HuH-7 (cell line): ENCODE measurements at places on chromosomes 16 and 17.

- DNase-seq = no peak
Measured at GRCh38 chr17:82808921-82809905, 30.6 kb downstream of the ZNF750 start.

GRCh38 chr17:4696437-4696805, 7.5 kb downstream of the PELP1 start:
- DNase-seq = no peak

GRCh38 chr16:49599704-49600103, 226.1 kb downstream of the C16orf78 start:
- DNase-seq = no peak

DNA sequence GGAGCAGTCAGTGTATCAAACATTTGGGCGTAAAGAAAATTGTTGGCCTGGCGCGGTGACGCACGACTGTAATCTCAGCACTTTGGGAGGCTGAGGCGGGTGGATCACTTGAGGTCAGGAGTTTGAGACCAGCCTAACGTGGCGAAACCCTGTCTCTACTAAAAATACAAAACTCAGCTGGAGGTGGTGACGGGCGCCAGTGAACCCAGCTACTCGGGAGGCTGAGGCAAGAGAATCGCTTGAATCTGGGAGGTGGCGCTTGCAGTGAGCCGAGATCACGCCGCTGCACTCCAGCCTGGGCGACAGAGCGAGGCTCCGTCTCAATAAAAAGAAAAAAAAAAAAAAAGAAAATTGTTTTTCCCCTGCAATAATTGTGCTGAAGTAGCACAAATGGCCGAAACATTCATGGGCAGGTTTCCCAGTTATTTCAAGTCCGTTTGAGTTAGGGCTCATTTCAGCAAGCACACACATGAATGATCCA, 1.4 kb downstream of the GCSH start:
- DNase-seq = no peak

GRCh38 chr17:40535924-40536294, 29.4 kb downstream of the CCR7 start:
- no peak for DNase-seq

DNA sequence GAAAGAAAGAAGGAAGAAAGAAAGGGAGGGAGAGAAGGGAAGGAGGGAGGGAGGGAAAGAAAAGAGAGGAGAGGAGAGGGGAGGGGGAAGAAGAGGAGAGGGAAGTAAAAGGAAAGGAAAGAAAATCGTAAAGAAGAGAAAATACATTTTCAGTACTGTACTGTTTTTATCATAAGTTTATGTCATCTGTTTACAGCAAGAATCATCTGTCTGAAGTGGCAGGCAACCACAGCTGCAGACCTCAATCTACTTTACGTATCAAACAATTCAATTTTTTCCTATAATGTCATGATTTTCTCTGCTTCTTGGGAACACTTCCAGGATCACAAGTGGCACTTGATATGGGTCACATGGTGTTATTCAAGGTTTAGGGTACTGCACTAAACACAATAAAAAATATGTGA, 58.3 kb downstream of the USP32 start:
- no peak for DNase-seq

GRCh38 chr17:51287412-51287811, 27.1 kb downstream of the UTP18 start:
- DNase-seq = no peak

DNA sequence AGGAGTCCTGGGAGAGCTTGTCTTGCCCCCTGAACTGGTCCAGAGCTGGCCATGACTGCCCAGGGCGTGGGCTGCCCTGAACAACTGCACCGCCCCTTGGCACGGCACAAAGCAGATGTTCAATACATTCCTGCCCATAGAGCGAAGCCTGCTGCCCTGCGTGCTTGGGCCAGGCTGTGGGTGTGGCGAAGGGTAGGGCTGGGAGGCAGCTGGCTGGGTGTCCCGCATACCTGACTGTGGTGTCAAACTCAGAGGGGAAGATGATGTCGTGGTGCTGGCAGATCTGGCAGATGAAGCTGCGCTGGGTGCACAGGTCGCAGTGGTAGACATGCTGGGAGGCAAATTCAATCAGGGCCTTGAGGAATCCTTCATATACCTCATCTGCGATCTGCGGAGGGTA, 124.2 kb upstream of the SMURF2 start:
- no peak for DNase-seq

- no peak for DNase-seq
Measured at GRCh38 chr16:3058139-3059030, 7.1 kb upstream of the IL32 start.

DNA sequence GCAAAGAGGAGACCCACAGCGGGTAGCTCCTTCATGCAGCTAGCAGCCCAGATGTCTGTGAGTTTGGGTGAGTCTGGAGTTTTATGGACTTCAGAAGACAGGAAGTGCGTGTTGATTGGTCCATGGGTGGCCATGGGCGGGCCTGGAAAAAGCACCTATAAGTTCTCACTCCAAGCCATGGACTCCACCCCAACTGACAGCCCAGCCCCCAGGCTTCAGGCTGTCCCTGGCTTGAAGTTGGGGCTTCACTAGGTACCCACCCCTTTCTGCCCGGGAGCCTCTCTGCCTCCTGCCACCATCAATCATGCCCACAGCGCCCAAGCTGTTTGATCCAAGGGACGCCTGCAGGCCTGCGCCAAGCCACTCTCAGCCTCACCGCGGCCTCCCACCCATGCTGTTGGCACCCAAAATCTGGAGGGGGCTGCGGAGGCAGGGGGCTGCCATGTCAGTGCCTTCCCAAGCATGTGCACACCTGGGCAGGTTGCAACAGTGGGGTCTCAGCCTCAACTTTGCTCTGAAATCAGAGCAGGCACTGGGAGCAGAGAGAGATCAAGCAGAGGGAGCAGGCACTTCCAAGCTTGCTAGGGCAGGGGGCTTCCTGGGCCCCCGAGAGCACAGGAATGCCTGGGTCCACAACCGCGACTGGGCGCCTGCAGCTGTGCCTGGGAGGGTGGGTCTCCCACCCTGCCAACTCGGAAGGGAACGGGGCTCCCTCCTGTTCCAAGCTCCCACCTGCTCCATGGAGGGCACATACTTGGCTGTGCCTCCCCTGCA, 1503.7 kb downstream of the CDH11 start:
- no peak for DNase-seq

DNA sequence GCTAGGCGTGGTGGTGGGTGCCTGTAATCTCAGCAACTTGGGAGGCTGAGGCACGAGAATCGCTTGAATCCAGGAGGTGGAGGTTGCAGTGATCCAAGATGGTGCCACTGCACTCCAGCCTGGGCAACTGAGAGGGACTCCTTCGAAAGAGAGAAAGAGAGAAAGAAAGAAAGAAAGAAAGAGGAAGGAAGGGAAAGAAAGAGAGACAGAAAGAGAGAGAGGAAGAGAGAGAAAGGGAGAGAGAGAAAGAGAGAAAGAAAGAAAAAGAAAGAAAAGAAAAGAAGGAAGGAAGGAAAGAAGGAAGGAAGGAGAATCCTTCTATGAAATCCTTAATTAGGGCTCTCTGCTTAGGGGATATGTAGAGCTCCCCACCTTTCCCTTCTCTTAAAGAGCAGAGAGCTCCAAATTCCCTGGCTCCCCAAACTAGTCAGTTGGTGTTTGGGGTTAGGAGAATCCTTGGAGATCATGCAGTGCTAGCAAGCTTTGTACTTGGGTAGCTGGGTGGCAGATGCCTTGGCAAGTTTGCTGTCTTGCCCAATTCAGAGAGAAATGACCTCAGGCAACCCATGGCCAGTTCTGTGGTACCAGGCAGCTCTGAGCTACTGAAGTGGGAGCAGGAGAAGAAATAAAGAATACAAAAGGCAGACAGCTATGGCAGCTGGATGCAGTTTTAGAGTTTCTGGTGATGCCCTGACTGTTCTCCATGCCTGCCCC, 8.9 kb upstream of the HOXB13 start:
- no peak for DNase-seq

DNA sequence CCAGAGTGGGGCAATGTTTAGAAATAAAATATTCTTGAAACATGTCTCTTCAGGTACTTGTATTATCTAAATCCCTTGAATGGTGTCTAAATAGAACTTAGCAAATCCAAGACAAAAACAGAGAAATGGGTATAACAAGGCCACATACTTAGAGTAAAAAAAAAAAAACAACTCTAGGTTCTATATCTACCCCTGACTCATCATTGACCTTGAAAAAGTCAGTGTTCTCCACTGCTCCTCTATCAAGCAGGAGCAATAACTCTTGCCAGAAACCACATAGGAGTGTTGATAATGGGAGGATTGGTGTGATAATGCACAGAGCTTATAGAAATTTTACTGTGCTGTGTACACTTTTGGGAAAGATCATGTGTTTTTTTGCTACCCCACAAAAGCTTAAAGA, 296.6 kb upstream of the PMFBP1 start:
- no peak for DNase-seq

DNA sequence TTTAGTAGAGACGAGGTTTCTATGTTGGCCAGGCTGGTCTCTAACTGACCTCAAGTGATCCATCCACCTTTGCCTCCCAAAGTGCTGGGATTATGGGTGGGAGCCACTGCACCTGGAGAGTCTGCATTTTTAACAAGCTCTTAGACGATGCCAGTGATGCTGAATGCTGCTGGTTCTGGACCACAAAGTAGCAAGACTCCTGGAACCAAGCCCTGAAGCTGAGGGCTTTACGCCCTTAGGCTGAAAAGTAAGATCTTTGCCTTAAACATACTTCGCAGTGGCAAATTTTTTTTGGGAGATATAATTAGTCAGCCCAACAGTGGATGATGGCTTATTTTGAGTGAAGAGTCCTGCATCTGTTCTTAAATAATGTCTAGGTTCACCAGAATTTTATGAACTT, 14.0 kb downstream of the METTL9 start:
- DNase-seq = no peak

- no peak for DNase-seq
Measured at GRCh38 chr17:41052566-41052965, 2.5 kb downstream of the KRTAP2-2 start.

- DNase-seq = no peak
Measured at GRCh38 chr16:80936410-80936809, 70.3 kb downstream of the CMC2 start.

DNA sequence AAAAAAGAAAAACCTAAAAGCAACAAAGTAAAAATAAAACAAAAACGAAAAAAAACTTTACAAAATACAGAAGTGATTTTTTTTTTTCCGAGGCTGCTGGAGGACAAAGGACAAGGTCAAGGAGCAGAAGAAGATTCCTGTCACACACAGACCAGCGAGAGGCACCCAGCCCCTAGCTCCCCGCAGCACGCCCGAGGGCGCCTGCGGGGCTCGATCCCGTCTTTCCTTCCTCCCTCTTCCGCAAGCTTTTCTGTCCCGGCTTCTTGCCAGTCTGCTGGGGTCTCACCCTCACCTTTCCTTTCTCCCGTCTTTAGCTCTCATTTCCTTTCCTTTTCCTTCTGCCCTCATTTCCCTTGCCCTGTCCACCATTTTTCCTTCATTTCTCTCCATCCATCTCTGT, 66.1 kb upstream of the DNAH17 start:
- DNase-seq = no peak

DNA sequence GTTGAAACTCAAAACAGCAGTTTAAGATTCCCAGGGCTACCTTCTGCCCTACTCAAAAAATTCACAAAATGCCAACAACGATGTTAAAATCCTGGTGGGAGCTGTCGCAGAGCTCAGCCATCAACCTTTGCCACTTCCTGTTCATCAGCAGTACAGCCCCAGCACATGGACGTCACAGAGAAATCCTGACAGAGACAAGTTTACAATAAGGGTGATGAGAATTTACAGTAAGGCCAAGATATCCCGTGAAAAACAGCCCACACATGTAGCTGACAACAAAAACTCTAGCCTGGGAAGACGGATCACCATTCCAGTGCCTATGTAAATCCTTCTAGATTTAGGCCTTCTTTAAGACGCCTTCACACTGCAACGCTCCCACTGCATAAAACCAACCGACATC, 18.8 kb downstream of the USP22 start:
- no peak for DNase-seq

- DNase-seq = peak; percentile 30
Measured at GRCh38 chr17:9644910-9645751, at the start of gene USP43. Gene USP43 (plus strand): TSS chr17:9645517. CDS start chr17:9645633, 116 bp downstream.

DNA sequence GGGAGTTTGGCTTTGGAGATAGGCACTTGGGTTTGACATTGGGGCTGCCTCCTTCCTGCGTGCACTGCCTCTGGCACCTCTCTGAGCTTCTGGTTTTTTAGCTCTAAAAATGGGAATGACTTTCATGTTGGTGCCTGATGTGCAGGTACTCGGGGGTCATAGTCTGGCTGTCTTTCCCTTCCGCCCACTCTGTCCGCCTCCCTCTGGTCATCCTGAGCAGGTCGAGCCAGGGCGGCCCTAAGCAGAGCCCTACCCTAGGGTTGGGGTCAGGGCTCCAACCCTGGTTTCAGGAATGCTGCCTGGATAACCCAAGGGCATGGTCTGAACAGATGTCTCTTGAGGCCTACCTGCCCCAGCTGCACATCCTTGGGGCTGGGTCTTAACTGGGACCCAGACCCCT, 64.8 kb downstream of the CMIP start:
- no peak for DNase-seq

- no peak for DNase-seq
Measured at GRCh38 chr16:30802936-30803335, 15.9 kb upstream of the ZNF629 start.

GRCh38 chr16:9090101-9090959, 1.1 kb upstream of the HAPSTR1 start:
- DNase-seq = no peak

- no peak for DNase-seq
Measured at GRCh38 chr17:33151565-33151964, 141.5 kb downstream of the ASIC2 start.

DNA sequence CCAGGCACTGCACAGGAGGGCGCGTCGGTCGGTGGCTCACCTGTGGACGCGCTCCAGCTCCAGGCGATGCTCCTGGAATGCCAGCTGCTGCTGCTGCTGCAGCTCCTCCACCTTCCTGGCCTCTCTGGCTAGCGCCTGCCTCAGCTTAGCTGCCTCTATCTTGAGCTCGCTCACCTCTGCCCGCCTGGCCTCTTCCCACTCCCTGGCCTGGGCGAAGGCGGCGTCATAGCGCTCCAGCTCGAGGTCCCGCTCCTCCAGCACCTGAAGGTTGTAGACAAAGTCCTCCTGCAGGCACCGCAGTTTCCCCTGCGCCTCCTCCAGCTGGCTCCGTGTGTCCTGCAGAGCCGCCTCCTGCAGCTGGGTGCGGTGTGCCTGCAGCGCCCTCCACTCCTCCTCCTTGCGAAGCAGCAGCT, 11.1 kb downstream of the CCDC57 start:
- no peak for DNase-seq

DNA sequence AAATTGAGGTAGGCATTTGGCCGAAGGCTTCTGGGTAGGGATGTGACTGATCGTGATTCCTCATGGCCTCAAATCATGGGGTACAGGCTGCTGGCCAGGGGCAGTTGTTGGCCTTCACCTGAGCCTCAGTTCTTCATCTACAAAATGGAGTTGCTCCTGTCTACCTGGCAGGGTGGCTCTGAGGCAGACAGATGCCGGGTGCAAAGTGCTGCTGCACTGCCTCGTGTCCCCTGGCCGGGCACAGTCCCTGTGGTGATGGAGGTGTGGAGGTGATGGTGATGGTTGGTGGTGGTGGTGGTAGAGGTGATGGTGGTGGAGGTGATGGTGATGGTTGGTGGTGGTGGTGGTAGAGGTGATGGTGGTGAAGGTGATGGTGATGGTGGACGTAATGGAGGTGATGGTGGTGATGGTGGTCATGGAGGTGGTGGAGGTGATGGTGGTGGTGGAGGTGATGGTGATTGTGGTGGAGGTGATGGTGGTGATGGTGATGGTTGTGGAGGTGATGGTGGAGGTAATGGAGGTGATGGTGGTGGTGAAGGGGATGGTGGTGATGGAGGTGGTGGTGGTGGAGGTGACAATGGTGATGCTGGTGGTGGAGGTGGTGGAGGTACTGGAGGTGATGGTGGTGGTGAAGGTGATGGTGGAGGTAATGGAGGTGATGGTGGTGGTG, 52.6 kb downstream of the RNF213 start:
- no peak for DNase-seq

- DNase-seq = no peak
Measured at GRCh38 chr17:30210901-30211300, 24.6 kb downstream of the SLC6A4 start.
